ENCODE measurements at places on chromosomes 4 and X. TPM values are rescaled to one million over a fixed set of nuclear protein-coding genes. Genes with fewer than 3 reads are reported as not detected.

- H3K4me1 ChIP-seq, result peaks cover 20% of the 10 kb centered on the region
- H3K27ac ChIP-seq, result no peak overlapping the region
- H3K36me3 ChIP-seq, result no peaks in the 10 kb centered on the region
- H3K27me3 ChIP-seq, result no peaks in the 10 kb centered on the region
Measured at GRCh38 chr4:37795581-37796195, 30.8 kb upstream of the PGM2 start.

DNA sequence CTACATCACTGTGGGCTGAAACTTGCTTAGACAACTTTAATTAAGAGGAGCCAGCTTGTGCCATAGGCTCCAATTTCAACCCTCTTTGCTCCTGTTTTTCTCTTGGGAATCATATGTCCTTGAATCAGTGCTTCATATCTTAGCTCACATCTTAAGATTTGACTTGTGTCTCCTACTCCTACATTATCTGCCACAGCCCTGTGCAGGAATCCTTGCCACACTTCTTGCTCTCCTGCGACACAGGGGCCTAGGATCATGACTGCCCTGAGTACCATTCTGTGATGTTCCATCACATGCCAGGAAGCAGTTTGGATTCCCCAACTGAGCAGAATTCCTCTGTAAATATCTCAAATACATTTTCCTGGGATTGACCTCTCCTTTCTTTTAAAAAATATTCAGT, 36.4 kb downstream of the ARSJ start:
- no peak overlapping the region for H3K4me3 ChIP-seq
- no peaks in the 10 kb centered on the region for H3K4me1 ChIP-seq
- H3K27me3 ChIP-seq, result no peaks in the 10 kb centered on the region

DNA sequence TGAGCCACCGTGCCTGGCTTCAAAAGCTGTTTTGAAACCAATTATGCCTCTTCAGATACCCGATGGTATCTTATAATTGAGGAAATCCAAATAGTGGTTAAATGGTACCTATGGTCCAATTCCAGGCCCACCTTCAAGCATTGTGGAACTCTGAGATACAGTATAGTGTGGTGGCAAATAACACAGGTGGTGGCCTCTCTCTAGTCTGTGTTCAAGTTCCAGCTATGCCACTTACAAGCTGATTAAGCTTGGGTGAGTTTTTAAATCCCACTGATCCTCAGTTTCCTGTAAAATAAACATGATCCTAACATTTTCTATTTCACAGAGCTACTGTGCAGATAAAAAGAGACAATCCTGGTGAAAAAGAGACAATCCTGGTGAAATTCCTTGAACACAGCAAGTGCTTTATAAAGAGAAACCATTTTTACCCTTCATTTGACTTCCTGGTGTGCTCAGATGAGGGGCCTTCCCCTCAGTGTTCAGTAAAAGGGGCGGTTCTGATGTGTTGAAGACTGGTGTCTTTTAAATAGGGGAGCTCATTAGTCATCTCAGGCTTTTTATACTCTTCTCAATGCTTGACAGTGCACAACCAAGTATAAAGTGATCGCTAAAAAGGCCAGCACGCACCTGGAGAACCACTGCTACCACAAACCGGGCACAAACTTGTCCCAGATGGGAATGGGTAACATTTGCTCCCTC, 30.8 kb upstream of the CD40LG start:
- no peaks in the 10 kb centered on the region for H3K27me3 ChIP-seq
- no peak overlapping the region for H3K4me3 ChIP-seq
- H3K27ac ChIP-seq, result no peak overlapping the region
- H3K36me3 ChIP-seq, result no peaks in the 10 kb centered on the region

DNA sequence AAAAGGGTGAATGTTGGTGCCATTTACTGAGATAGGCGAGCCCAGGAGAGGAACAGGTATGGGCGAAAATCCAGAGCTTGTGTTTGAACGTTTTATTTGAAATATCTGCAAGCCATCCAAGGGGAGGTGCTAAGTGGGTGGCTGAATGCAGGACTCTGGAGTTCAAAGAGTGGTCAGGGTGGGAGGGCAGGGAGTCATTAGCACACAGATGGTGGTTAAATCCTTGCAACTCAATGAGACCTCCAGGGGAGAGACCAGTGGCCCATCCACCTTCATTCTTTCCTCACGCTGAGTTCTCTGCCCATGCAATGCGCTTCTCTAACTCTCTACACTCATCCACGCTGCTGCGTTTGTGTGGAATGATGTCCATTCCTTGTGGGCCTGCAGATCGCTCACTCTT, 101.1 kb downstream of the VCX3B start:
- no peaks in the 10 kb centered on the region for H3K36me3 ChIP-seq
- H3K4me3 ChIP-seq, result no peak overlapping the region
- peaks cover 6% of the 10 kb centered on the region for H3K4me1 ChIP-seq
- DNase-seq, result no peak
- H3K27ac ChIP-seq, result no peak overlapping the region

DNA sequence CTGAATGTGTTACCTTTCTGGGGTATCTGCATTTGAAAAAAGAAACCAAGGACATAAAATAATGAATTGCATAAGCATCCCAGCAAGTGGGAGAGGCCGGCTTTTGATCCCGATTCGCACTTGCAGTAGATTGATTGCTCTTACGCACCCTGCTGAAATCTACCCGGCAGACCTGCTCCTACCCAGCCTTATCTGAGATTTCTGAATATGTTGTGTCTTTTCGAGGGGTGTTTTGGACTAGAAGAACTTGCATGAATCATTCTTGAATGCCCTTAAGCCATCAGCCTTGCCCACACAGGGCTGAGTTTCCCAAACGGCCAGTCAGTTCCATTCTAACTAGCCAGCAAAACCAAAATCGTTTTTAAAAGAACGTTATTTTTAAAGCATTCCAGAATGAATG, 174.4 kb upstream of the BCOR start:
- no peaks in the 10 kb centered on the region for H3K36me3 ChIP-seq
- peaks cover 12% of the 10 kb centered on the region for H3K4me1 ChIP-seq
- H3K4me3 ChIP-seq, result peak overlapping the region; percentile 33
- peak overlapping the region; percentile 55 for H3K27ac ChIP-seq
- no peaks in the 10 kb centered on the region for H3K27me3 ChIP-seq
- DNase-seq, result no peak

DNA sequence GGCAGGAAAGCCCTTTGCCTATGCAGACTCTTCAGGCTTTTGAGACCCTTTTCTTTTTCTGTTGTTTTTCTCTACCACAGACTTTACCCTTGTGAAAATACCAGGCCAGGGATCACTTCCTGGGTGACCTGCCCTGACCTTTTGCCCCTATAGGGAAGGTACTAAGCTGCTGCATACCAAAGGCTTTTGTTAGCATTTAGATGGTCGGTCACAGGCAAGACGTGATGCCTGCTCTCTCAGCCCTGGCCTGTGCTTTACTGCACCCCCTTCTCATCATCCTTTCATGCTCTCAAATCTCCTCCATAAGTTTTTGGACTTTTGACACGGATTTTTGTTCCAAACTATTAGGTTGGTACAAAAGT, 98.2 kb downstream of the ARHGAP10 start:
- no peak for DNase-seq
- peaks cover 25% of the 10 kb centered on the region for H3K36me3 ChIP-seq
- H3K4me3 ChIP-seq, result no peak overlapping the region
- no peaks in the 10 kb centered on the region for H3K27me3 ChIP-seq

DNA sequence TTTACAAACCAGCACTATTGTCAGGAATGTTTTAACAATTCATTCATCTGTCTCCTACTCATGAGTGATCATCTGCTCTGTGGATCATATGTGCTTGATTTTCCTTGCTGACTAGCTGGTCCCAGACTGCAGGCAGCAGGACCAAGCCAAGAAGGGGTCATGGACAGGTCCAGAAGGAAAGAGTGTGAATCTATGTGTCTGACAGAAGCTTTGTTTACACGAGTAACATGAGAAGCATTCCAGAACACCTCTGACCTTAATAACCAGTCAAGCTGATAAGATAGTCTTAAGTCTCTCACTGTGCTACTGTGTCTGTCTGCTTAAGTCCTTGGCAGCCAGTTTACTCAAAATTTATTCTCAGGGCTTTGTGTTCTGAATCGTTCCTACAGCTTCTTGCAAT, 39.0 kb downstream of the GUCY1A1 start:
- H3K4me1 ChIP-seq, result peaks cover 5% of the 10 kb centered on the region
- peak overlapping the region; percentile 44 for H3K27ac ChIP-seq
- no peak for DNase-seq
- H3K4me3 ChIP-seq, result peak overlapping the region; percentile 42

DNA sequence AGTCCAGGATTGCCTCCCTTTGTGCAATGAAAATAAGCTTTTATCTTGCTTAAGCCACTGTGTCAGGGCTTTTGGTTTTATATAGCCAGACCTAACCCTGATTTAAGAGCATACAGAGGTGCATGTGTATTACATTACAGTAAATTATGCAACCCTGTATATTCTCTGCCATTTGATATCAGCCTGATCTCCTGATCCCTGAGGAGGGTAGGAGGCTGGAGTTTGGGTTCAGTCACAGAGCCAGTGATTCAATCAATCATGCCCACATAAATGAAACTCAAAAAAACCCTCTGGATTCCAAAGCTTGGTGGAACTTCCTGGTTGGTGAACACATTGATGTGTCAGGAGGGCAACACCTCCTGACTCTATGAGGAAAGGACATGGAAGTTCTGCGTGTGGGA, 7.3 kb upstream of the KLHL8 start:
- peaks cover 9% of the 10 kb centered on the region for H3K4me1 ChIP-seq
- peaks cover 3% of the 10 kb centered on the region for H3K27me3 ChIP-seq
- DNase-seq, result no peak
- no peaks in the 10 kb centered on the region for H3K36me3 ChIP-seq
- H3K27ac ChIP-seq, result no peak overlapping the region
- no peak overlapping the region for H3K4me3 ChIP-seq

DNA sequence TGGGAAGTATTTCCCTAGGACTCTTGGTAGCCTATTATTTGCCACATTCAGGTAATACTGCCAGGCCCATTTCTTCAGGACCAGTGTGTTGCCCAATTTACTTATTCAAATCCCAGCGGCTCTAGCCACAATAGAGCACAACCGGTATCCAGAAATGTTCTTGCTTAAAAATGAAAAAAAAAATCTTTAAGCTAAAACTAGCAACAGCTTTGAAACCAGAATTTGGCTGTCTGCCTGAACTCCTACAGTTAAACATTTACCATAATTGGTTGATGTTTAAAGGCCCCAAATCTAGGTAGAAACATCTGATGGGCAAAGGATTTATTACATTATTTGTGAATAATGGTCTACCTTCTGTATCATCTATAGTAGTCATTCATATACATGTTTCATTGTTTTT, 930 bp upstream of the SLITRK4 start:
- no peaks in the 10 kb centered on the region for H3K4me1 ChIP-seq
- H3K27me3 ChIP-seq, result peaks cover 35% of the 10 kb centered on the region
- no peak for DNase-seq
- no peak overlapping the region for H3K4me3 ChIP-seq
- no peaks in the 10 kb centered on the region for H3K36me3 ChIP-seq

GRCh38 chr4:180101348-180102083, 2141.7 kb upstream of the TENM3 start:
- H3K27ac ChIP-seq, result no peak overlapping the region
- H3K27me3 ChIP-seq, result peaks cover 3% of the 10 kb centered on the region
- no peak for DNase-seq
- peaks cover 5% of the 10 kb centered on the region for H3K4me1 ChIP-seq
- H3K4me3 ChIP-seq, result no peak overlapping the region
- peaks cover 3% of the 10 kb centered on the region for H3K36me3 ChIP-seq

The TBCK gene
- total RNA-seq, result 59.8 TPM
